ENCODE measurements at places on chromosomes 11 and 22.

GRCh38 chr11:66639066-66639813, 737 bp downstream of the RBM4 start:
- DNase-seq = no peak

- no peak for DNase-seq
Measured at GRCh38 chr11:97398246-97398645, 1008.4 kb downstream of the JRKL start.

DNA sequence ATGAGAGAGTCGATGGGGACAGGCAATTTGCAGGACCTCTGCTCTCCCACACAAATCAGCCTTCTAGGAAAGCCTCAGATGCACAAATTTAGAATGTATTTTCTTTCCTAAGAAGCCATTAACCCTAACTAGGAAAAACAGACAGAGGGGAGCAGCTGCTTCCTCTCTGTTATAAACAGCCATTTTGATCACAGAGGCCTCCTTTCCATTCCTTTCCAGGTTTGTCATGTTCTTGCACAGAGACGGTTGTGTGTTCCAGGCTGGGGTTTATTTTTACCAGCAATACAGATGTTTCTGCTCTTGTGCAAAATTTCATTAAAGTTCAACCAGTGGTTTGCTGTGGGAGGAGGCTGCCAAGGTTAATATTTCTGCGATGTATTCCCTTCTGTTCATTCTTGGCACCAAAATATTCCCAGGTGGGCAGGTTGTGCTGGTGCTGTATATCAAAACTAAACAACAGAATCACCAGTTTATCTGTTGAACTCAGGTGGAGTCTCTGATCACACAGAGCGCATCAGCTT, 90.2 kb downstream of the NAV2 start:
- DNase-seq = no peak

DNA sequence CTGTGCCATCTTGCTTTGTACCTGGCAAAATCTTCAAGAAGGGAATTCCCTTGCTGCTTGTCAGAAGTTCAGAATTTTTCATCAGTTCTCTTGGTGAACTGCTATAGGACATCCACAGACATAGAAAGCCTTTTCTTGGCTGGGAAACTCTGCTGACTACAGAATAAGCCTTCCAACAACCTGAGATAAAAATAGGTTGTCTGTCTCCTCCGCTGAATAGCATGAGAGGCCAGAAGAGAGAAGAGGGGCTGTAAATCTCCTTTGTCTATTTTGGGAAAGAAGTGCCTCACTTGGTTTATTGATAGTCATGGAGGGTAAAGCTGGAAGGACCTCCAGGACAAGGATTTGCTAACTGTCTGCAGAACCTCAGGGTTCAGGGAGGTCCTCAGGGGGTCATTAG, 48.2 kb downstream of the C11orf91 start:
- DNase-seq = no peak

- no peak for DNase-seq
Measured at GRCh38 chr11:83363312-83363711, 77.1 kb upstream of the CCDC90B start.

GRCh38 chr22:44254811-44255210, 57.9 kb downstream of the SHISAL1 start:
- no peak for DNase-seq

GRCh38 chr22:23095733-23096342, 25.5 kb downstream of the GNAZ start:
- no peak for DNase-seq

DNA sequence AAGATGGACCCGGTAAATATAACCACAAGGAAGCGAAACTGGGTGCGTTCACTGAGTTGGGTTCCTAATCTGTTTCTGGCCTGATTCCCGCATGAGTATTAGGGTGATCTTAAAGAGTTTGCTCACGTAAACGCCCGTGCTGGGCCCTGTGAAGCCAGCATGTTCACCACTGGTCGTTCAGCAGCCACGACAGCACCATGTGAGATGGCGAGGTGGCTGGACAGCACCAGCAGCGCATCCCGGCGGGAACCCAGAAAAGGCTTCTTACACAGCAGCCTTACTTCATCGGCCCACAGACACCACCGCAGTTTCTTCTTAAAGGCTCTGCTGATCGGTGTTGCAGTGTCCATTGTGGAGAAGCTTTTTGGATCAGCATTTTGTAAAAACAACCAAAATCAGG, 74.4 kb downstream of the NCAPD3 start:
- DNase-seq = no peak

- DNase-seq = no peak
Measured at GRCh38 chr22:38267086-38267485, 5.7 kb downstream of the TMEM184B start.

DNA sequence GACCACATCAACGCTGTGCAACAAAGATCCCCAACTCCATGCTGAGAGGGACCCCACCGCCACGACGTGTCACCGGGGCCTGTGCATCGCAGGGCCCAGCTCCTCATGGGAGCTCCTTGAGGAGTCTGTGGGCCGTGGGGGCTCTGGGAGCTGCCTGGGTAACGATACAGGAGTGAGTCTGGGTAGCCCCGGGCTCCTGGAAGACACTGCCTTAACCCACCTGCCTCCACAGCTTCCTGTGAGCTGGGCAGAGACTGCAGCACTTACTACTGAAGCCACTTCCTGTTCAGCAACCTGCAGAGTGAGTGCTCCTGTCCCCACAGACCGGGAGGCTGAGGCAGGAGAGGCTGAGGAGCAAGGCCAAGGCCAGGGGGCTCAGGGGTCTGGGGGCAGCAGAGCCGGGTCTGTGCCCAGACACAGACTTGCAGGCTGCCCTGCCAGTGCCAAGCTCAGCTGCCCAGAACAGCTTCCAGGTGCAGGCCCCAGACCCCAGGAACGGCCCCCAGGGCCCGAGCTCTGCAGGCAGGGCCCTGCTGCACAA, 226.7 kb downstream of the BRD1 start:
- no peak for DNase-seq

DNA sequence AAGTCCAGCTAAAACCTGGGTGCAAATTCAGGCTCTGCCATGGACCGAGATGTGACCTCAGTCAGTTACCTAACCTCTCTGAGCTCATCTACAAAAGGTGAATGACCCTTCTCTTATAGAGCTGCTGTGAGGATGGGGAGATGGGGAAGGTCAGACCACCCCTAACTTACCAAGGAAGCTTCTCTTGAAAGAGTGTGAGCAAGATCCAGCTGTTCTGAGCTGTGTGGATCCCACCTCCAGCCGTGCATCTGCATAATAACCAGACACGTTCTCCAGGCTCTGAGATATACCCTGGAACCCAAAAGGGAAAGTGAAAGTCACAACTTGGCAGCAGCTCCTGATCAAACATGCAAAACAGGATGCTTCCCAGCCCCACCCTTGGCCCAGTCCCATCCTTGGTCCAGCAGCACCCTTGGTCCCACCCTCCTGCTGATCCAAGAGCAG, at the start of gene APOL3:
TSS of gene APOL3 (minus strand) at position 257 of the 444 bp plus-strand sequence. CDS start 11,700 bp downstream, outside the sequence.
- no peak for DNase-seq

DNA sequence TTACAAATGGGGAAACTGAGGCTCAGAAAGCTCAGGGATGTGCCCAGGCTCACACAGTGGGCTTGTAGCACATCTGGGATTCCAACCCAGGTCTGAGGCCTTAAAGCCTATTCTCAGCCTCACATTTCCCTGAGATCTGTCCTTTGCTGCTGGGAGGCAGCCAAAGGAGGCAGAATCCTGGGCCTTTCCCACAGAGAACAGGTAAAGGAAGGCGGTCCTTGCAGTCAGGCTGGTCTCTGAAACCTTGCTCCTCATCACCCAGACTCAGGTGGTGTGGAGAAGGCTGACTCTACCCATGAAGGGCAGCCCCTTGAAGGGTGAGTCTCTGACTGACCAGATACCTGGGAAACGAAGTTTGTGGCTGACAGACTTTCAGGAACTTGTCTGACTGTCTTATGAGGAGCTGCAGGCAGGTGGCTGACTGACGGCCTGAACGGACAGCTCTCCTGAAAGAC, 7.8 kb downstream of the SLCO2B1 start:
- no peak for DNase-seq

GRCh38 chr11:84465040-84465439, 1162.1 kb downstream of the DLG2 start:
- no peak for DNase-seq

- DNase-seq = no peak
Measured at GRCh38 chr22:41561335-41561734, 525 bp downstream of the CSDC2 start.

GRCh38 chr11:800473-800872, 2.4 kb upstream of the SLC25A22 start:
- DNase-seq = no peak

GRCh38 chr22:45254388-45254787, 13.7 kb upstream of the KIAA0930 start:
- DNase-seq = no peak

DNA sequence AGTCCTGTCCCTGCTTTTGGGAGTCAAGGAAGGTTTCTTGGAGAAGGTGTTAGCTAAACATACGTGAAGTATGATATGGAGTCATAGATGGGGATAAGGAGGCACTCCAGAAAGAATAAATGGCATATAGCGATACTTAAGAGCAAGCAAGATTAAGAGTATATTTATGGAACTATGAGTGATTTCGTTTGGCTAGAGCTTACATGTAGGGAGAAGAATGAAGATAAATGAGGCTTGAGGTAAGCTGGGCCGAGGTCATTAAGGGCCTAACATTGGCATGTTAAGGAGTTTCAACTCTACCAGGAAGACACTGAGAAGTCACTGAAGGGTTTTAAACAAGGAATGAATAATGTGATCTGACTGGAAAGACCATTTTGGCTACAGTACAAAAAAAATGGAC, 33.3 kb downstream of the EIF3M start:
- no peak for DNase-seq

- no peak for DNase-seq
Measured at GRCh38 chr22:28440592-28441390, 238.8 kb downstream of the TTC28 start.

DNA sequence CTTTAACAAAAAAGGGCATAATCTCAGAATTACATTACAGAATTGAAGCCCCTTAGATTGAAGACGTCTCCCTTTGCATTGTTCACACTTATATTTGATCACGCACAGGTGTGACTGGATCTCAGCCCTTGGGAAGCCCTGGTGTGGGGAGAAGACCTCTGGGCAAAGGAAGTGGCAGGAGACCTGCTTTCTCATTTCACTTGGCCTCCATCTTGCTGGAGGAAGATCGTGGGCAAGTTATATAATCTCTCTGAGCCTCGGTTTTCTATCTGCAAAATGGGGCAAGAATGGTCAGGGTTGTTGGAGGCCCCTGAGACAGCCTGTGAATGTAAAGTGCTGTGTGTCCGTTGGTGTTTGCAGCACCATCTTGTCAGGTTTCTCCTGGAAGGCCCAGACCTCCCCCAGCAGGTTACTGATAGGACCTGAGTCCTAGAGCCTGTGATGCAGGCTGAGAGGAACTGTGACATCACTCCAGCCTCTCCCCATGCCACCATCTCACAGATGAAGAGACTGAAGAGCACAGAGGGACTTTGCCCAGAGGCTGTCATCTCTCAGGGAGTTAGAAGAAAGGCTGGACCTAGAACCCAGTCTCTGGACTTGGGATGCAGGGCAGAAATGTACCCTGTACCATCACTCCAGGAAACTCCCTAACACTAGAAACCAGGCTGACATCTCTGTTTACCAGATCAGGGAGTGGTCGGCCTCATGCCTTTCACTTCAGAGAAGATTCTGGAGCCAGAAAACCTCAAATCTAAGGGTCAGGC, 1.1 kb upstream of the APOA1 start:
- DNase-seq = no peak

- no peak for DNase-seq
Measured at GRCh38 chr11:71383461-71383860, 64.7 kb downstream of the DHCR7 start.

Data from NCI-H526 (cell line).